ENCODE measurements at places on chromosomes 1 and 21.

DNA sequence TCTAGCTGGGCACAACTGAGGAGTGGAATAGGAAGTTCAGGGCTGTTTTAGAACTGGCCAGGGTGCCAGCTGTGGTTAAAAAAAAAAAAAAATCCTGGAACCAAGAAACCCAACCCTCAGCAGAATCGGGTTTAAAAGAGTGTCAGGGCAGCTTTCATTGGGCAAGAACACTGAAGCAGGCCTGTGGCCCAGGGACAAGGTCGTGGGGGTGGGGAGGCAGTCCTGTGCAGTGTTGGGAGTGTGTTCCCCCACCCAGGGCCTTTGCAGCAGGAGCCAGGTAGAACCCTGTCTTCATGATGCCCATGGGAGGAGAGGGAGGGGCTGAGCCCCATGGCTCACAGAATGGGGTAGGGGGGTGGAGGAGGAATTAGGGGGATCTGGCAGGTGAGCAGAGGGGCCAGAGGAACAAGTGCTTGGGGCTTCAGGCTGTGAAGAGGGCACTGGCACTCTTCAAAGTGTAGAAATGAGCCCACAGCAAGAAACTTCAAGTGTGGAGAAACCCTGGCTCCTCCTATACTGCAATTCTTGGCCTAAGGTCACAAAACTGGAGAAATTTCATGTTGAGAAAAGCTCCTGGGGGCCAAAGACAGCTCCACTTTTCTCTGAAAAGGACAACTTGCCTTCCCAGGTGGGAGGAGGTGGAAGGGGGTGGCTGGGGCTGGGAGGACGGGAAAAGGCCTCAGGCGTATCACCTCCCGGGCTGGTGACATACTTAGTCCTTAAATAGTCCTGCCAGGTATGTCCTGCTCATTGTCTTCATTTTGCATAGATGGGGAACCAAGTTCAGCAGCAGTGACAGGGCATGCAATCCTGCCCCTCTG, 39.3 kb downstream of the KIAA1614 start:
- peak; percentile 84 for DNase-seq

- DNase-seq = no peak
These were observed 103.9 kb downstream of the BCAR3 start for GRCh38 chr1:93577536-93578432.

DNA sequence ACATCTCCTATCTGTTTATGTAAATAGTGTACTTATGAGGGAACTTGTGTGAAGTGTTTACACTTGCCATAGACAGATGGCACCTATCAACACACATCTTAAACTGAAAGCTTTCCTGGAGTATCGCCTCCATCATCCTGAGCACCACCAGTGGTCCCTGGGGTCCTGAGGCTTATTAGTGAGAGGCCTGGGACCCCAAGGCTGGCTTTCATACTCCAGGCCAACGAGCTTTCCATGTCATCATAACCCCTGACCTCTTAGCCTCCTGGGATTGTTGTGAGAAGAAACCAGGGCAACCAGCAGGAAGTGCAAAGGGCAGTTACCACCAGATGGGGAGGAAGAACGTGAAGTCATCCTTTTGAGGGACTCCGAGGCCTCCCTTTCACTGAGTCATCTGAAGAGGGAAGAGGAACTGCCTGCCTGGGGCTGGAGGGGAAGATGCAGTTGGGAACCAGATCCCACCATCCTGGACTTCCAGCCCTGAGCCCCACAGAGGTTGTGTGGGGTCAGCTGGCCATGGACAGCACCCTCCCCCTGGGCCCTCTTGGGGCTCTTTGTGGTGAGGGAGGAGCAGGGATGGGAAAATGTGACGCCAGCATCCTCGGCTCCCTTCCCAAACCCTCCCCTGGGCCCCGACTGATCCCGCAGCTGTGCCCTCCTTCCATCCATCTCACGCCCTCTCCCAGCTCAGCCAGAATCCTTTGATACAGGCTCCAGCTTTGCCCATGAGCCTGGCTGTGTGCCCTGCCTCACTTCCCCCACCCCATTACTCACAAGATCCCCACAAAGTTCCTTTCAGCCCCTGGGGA, 5.8 kb downstream of the INKA2 start:
- peak; percentile 95 for DNase-seq

DNA sequence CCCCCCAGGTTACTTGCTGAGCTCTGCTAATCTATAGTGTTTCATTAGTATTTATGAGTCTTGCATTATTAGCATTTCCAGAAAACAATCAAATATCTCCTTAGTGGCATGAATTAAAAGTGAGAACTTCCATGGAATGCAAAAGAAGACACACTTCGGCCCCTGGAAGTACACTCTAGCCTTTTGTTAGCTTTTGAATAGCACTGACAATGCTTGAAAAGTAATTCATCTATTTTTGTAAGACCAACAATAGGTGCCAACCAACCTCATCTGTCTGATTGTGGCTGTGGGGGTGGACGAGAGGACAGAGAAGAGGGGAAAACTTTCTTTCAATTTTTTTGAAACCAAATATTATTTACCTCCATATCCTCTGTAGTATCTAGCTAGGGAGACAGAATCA, 27.8 kb downstream of the KIAA0040 start:
- DNase-seq = no peak

GRCh38 chr1:78411707-78412106, 79.1 kb upstream of the PTGFR start:
- no peak for DNase-seq

- DNase-seq = peak; percentile 73
These were observed 13.1 kb upstream of the SLC25A34 start for GRCh38 chr1:15722836-15723532.

DNA sequence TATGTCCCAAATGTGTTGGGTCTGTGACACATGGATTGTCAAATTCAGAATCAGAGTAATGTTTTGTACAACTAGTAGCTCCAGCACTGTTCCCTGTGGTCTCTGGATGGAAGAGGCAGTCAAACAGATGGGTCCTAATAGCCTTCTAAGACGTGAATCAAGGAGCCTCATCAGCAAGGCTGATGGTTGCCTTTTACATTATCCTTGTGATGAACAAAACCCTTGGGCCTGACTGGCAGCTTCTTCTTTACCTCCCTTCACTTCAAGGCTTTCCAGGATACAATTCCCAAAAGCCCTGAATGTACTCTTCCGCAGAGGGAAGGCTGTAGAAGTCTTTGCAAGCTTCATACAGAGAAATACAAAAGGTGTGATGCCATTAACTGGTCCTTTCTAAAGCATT, 633.3 kb downstream of the USP25 start:
- no peak for DNase-seq

- no peak for DNase-seq
These were observed 3.0 kb downstream of the PAXBP1 start for GRCh38 chr21:32768530-32768929.

DNA sequence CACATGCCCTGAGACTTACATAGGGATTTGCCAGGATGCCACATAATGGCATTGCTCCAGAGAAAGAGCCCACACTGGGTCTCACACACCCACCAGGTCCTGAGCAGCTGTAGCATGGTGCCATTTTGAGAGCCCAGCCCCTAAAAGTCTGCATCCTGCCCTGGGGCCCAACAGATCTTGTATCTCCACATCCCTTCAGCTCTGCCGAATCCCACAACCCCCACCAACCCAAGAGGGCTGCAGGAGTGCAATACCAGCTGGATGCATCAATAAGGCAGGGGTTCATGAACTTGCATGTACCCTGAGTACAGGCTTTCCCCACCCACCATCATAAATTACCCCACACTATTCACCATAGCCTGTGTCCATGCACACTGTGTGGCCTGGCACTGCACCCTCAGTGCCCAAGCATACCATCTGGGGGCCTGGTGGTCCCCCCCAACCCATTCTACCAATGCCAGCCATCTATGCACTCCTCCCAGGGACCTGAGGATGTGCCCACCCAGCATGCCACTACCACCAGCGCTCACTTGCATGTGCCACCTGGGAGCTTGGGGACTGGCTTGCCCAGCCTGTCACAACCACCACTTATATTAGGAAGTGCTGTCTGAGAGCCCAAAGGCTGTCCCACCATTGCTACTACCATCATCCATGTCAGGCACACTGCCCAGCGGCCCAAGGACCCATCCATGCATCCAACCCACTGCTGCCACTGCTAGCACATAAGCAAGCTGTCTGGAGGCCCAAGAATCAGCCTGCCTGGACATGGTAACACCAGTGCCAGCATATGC, 4.1 kb upstream of the KRTAP12-2 start:
- DNase-seq = no peak

DNA sequence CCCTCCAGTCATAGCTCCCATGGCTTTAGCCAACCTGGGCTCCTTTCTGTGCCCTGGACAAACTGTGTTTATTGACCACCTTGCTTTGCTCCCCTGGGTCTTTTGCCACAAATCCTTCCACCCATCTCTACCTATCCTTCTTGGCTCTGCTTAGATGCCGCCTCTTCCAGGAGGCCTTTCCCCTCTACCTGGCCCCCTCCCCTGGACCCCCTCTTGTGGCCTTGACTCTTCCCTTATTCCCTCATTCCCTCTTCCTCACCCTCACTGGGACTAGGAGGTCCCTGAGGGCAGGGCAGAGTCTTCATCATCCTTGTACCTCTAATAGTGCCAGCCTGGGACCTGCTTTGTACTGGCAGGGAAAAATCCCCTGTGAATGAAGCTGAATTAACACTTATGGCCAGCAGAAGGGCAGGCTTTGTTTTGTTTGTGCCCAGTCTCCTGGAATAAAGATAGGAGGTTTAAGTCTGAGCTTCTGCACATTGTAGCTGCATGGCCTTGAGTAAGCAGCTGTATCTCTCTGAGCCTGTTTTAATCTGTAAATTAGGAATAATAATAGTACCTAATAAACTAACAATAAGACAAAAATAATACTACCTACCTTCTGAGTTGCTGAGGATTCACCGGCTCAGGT, 13.7 kb downstream of the PTPRU start:
- DNase-seq = no peak

- no peak for DNase-seq
These were observed 60.1 kb upstream of the DAB1 start for GRCh38 chr1:57483954-57484353.

GRCh38 chr21:28436286-28436932, 556.3 kb downstream of the LTN1 start:
- peak; percentile 49 for DNase-seq

- DNase-seq = no peak
These were observed 16.1 kb downstream of the BTG2 start for GRCh38 chr1:203321273-203322052.

- no peak for DNase-seq
These were observed 44.5 kb upstream of the CCDC190 start for GRCh38 chr1:162905174-162906158.

- DNase-seq = no peak
These were observed 1671.0 kb upstream of the B3GALT2 start for GRCh38 chr1:194857413-194857812.

- DNase-seq = no peak
These were observed 323.5 kb downstream of the SIPA1L2 start for GRCh38 chr1:232306269-232306961.

GRCh38 chr1:50425376-50426107, 2.3 kb upstream of the DMRTA2 start:
- peak; percentile 92 for DNase-seq

DNA sequence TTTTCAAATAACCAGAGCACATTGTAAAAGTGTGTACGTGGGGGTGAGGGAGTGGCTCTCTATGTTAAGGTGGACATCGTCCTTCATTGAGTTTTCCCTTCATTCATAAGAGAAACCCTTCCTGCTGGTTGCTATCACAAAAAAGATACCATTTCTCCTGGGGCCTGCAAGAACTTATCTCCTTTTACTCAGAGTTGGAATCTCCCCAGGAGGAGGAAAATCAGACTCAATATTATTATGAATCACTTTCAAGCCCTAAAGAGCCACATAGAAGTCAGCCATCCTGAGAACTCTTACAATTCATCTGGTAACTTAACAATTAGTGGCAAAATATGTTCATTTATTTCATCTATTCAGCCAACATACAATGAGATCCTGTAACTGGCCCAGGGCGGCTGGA, 27.1 kb upstream of the TGFBR3 start:
- no peak for DNase-seq

DNA sequence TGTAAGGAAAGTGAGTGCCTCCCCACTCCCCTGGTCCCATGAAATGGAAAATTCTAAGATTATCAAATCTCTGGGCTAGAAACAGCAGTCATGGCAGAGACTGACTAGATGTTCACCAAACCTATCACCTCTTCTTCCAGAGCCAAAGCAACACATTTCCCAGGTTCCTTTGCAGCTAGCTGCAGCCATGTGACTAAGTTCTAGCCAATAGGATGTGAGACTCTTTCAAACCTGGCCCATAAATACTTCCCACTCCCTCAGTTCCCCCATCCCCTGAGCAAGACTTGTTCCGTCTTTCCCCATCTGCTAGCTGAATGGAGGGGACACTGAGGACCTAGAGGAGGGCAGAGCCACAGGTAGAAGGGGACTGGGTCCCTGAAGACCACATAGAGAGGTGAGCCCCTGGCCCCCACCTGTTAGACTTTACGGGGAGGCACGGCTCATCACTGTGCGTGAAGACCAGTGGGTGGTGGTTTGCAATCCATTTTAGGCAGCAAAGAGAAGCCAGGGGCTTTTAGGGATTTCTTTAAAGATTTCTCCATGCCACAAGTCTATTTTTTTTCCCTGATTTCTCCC, 17.2 kb downstream of the FAM43B start:
- peak; percentile 66 for DNase-seq

DNA sequence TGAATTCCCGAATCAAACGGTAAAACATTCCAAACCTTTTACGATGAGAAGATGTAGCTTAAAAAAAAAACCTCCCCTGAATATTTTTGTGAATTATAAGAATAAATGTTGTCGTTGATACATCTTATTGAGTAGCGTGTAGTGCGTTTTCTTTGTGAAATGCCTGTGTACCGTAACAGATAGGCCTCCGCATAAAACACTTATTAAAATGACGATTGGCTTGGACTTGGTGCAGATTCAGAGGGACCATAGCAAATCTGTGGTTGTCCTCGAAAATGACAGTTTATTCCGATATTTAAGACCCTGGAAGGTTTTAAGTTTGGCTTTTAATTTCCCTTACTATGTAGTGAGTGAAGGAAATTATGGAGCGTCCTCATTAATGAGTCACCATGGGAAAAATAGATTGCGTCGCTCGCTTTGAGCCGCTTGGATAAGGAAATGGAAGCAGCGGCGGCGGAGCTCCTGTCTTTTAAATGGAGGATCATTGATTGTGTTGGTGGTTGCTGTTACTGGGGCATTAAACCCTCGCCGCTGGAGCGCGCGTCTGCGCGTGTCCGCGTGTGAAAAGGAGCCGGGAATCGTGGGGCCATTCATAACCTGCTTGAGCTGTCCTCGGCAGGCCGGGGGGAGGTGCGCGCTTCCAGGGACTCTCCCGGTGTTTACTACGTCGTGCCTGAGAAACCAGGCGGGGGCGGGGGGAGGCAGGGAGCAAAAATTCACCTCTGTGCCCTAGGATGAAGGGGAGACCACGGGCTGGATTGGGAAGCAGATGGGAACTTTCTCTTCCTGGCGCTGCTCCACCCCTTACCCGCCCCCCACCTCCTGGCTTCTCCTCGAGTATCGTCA, 1.6 kb downstream of the SPEN start:
- DNase-seq = peak; percentile 78

DNA sequence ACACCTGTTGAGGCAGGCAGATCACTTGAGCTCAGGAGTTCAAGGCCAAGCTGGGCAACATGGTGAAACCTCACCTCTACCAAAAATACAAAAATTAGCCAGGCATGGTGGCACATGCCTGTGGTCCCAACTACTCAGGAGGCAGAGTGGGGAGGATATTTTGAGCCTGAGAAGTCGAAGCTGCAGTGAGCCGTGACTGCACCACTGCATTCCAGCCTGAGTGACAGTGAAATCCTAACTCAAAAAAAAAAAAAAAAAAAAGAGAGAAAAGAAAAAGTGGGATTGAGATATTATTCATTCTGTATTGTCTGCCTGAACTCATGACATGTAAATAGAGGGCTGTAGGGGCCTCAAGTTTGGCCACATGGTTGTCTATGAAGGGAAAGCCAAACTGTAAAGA, 37.3 kb downstream of the WNT2B start:
- no peak for DNase-seq
